ENCODE measurements at places on chromosomes 12 and 14.

DNA sequence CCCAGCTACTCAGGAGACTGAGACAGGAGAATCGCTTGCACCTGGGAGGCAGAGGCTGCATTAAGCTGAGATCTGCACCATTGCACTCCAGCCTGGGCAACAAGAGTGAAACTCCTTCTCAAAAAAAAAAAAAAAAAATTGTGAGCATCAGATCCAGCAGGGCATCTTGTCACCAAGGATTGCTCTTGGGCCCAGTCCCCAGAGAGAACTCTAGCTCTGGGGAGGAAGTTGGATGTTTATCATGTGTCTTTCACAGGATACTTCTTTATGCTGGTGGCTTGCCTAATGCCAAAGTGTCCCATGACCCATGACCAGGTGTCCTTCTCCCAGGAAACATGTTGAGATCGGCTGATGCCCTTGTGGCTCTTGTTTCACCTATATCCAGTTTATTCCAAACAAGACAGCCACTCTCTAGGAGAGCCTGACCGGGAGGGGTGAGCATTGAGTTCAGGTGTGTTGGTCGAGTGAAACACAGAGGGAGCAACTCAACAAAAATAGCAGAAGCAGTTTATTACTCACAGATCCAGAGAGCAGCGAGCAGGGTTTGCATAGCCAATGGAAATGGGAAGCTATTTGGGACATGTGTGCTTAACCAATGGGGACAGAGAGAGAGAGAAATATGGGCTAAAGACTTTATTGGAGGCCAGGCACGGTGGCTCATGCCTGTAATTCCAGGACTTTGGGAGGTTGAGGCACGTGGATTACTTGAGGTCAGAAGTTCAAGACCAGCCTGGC lies 6.6 kb upstream of the TCHP start:
- DNase-seq, result no peak

DNA sequence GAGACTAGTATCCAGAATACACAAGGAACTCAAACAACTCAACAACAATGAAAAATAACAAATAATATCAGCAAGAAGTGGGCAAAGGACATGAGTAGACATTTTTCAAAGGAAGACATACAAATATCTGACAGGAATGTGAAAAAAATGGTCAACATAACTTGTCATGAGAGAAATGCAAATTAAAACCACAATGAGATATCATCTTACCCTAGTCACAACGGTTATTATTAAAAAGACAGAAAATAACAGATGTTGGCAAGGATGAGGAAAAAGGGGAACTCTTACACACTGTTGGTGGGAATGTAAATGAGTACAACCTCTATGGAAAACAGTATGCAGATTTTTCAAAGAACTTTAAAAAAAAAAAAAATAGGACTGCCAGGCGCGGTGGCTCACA lies 20.4 kb downstream of the VWF start:
- DNase-seq, result no peak

DNA sequence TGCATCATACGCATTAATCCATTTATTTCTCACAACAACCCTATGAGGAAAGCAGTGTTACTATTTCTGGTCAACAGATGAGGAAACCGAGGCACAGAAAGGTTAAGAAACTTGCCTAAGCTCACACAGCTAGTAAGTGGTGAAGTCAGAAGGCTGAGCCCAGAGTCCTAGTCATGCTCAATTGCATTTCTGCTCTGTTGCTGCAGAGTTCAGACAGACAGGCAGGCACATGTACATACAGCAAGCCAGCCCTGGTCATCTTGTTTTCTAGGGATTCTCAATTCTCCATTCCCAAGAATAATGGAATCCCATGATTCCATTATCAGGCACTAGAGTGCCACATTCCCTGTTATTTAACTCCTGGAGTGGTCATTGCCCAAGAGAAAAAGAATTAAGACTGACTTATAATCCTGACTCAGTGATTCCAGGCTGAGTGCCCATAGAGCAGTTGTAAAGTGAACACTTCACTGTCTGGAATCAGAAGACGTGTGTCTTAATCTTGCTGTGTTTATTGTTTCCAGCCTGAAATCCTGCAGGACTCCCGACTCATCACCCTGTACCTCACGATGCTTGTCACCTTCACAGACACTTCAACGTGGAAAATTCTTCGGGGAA lies 10.7 kb downstream of the UBE3B start:
- DNase-seq, result no peak

- no peak for DNase-seq
Observed at GRCh38 chr14:55127460-55127951, 1.5 kb upstream of the LGALS3 start.

DNA sequence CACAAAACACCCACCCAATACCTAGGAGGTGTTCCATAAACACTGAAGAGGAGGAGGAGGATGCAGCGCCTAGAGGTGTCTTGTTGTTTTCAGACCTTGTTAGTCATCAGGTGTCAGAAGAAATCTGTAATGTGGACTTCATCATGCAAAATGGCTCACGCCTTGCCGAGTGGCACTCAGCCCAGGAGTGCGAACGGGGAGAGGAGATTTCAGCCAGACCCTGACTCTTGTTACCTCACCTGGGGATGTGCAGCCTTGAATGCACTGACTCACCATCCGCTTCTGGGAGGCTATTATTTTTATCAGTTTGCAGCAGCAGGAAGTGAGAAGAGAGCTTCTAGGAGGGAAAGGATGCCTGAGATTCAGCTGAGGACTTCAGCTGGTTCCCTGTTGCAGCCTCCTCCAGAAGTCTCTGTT lies 48.2 kb upstream of the PLXNC1 start:
- no peak for DNase-seq

- no peak for DNase-seq
Observed at GRCh38 chr12:61566183-61566582, 694.0 kb upstream of the USP15 start.

DNA sequence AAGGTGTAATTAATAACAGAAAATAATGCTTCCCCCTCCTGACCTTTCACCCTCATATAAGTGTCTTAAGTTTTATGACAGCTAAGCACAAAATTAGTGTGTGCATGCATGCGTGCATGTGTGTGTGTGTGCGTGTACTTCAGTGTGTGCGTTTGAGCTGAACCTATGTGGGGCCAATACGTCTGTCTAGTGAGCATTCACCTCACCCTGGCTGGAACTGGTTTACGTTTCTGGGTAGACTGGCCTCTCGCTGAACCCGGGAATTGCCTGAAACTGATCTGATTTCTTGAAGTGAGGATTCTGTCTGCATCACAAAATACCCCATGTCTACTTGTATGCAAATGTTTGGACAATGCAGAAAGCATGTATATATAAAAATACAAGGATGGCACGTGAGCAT lies 68.2 kb upstream of the TBX3 start:
- peak; percentile 35 for DNase-seq

DNA sequence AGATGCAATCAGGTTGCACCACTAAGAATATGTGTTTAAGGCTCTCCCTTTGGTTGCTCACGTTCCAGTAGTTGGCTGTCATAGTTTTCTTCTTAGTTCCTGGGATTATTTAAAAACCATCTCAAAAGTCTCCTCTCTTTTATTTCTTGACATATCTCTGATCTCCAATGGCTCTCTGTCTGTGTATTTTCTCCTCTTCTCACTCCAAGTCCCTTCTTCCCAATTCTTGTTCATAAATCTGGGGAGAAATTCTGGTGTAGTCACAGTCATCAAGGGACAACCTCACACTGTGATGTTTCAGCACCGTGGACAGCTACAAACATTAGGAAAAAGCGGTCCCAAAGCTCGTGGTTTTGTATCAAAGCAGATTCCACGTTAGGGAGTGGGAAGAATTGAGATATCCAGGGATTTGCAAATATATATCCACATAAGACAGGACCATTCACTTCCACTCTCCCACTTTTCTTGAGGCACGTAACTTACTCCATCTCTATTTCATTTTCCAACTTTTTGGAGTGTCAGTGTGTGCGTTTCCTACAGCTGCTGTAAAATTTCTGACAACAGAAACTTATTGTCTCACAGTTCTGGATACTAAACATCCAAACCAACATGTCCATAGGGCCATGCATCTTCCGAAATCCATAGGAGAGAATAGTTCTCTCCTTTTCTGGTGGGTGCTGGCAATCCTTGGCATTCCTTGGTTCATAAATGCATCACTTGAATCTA lies 80.6 kb upstream of the TMEM233 start:
- peak; percentile 21 for DNase-seq

GRCh38 chr14:52473557-52473956 lies 78.7 kb downstream of the TXNDC16 start:
- no peak for DNase-seq

DNA sequence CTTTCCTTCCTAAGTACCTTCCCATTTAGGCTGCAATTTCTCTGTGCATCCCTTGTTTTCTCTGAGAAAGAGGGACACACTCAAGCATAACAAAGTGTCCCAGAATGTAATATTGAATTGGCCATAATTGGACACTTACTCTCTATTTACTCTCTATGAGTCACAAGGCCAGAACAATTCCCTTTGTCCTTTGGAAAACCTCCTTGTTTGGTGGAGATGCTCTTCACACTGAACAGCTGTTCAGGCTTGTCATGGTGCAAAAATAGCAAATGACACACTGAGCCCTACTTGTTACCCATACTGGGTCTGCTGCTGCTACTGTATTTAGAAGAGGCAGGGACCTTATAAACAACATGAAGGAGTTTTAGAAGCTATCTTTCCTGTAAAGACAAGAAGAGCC lies 1590.5 kb upstream of the TMEM132C start:
- no peak for DNase-seq

- no peak for DNase-seq
Observed at GRCh38 chr14:64845878-64846277, 33.8 kb downstream of the SPTB start.

DNA sequence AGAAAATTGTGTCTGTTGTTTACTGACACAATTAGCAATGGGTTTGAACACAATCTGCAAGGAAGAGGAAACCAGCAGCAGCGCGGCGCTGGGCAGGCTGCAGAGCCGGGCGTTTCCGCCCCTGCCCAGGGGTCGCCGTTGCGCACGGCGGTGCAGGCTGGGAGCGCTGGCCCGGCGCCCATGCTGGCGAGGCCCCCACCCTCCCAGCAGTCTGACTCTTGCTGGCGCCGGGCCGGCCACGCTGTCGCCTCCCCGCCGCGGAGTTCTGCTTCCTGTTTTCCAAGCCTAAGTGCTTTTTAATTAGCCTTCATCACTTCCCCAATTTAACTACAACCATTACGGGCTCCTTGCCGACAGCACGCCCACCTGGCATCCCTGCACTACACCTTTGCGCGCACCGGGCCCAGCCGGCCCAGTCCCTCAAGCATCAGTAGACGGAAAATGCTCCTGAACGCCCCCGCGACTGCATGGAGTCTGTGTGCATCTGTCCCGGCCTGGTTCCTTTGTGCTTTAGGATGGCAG lies 212.1 kb downstream of the GXYLT1 start:
- DNase-seq, result peak; percentile 83

DNA sequence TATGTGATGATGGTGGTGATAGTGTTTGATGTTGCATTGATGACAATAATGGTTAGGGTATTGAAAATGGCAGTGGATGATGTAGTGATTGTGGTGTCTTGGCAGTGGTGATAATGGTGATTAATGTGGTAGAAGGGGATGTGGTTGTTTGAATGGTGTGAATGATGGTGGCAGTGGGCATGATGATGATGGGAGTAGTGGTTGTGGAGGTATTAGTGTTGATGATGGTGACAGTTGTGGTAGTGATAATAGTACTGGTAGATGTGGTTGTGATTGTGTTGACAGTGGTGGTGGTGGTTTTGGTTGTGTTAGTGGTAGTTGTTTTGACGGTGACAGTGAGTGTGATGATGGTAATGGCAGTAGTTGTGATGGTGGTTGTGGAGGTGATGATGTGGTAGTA lies 1049.0 kb downstream of the VRK1 start:
- no peak for DNase-seq

DNA sequence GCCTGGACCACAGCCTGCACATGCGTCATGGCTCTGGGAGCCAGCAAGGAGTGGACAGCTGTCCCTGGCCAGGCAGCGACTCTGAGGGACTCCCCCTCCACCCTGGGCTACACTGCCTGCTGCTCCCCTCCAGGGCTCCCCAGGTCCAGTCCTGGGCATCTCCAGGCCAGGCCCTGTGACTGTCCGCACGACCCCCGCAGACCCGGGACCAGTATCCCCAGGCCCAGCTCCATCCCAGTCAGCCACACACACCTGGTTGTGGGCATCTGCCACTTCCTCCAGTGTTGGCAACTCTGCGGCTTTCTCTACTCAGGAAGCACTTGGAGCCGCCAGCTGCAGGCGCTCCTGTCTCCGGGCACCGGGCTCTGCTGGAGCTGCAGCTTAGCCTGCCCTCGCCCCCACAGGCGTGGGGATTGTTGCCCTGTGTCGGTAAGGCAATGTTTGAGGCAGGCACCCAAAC lies 2.4 kb downstream of the ULK1 start:
- no peak for DNase-seq

GRCh38 chr12:114774197-114774596 lies 90.2 kb upstream of the TBX3 start:
- no peak for DNase-seq

- no peak for DNase-seq
Observed at GRCh38 chr12:119956047-119956446, 33.0 kb upstream of the BICDL1 start.

GRCh38 chr12:91704446-91704845 lies 441.2 kb downstream of the BTG1 start:
- no peak for DNase-seq

DNA sequence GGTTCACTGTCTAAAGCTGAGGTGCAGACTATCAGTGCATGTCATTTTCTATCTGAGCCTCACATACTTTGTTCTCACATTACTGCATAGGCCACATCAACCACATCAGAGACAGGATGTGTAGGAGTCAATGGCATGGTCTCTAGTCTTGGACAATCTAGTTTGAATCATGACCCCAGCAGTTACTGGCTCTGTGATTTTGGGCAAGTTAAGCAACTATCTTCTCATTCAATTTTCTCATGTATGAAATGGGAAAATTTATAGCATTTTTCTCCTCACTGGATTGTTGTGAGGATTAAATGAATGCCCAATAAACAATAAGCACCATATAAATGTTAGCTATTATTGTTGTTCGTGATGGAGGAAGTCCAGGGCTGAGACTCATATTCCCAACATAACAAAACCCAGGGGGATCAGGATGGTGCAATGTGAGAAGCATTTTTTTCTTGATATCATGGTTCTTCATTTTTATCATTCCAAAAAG lies 432.6 kb downstream of the LRIG3 start:
- no peak for DNase-seq

- no peak for DNase-seq
Observed at GRCh38 chr14:24204163-24205146, 1.0 kb upstream of the TSSK4 start.

- DNase-seq, result no peak
Observed at GRCh38 chr14:64745511-64746091, 41.4 kb downstream of the PLEKHG3 start.

GRCh38 chr12:80598004-80598606 lies 109.3 kb upstream of the MYF6 start:
- DNase-seq, result no peak

GRCh38 chr14:74608959-74609611 lies 3.0 kb downstream of the LTBP2 start:
- peak; percentile 89 for DNase-seq

GRCh38 chr12:18427520-18427919 lies 166.2 kb downstream of the PIK3C2G start:
- DNase-seq, result no peak
